Tracheal epithelial cell (primary cell): ENCODE measurements at places on chromosomes 7 and 10. TPM values are rescaled to one million over a fixed set of nuclear protein-coding genes. Genes with fewer than 3 reads are reported as not detected.

The PPIF gene
- 25.6 and 60.7 TPM in 2 replicates for total RNA-seq

The PDZD7 gene
- 1.1 and 2.4 TPM in 2 replicates for total RNA-seq

The NEURL1 gene
- 0.24 and 0.85 TPM in 2 replicates for total RNA-seq

The MYH16 gene
- under 0.01 and 1.2 TPM in 2 replicates for total RNA-seq

The FAM25C gene
- total RNA-seq, result not detected in 2 replicates

The MBL2 gene
- not detected in 2 replicates for total RNA-seq

The OR9A2 gene
- not detected in 2 replicates for total RNA-seq

The TAS2R5 gene
- 2.2 and 2.8 TPM in 2 replicates for total RNA-seq
